ENCODE measurements at places on chromosomes 11 and 22. TPM values are rescaled to one million over a fixed set of nuclear protein-coding genes. Genes with fewer than 3 reads are reported as not detected.

Gene POU2AF1
- total RNA-seq, result not detected

Gene BATF2
- total RNA-seq, result 0.30 TPM

Gene CABP4
- not detected for total RNA-seq

Gene KDM4D
- total RNA-seq, result 3.1 TPM

Gene TTC28
- 65.4 TPM for total RNA-seq

Gene FREY1
- 2.5 TPM for total RNA-seq

Gene TTC12
- 21.6 TPM for total RNA-seq

Gene KBTBD3
- total RNA-seq, result 2.5 TPM

Gene KCNC1
- 10.2 TPM for total RNA-seq

Gene SLC22A25
- total RNA-seq, result not detected

Gene DTX4
- 129 TPM for total RNA-seq

Gene RFPL2
- total RNA-seq, result not detected

Gene RGL4
- total RNA-seq, result not detected

Gene SMTNL1
- total RNA-seq, result not detected

Data from neural crest cell (in vitro differentiated cells).